Esophagus squamous epithelium (tissue), 5 donors: ENCODE measurements at places on chromosomes 13 and 19.

DNA sequence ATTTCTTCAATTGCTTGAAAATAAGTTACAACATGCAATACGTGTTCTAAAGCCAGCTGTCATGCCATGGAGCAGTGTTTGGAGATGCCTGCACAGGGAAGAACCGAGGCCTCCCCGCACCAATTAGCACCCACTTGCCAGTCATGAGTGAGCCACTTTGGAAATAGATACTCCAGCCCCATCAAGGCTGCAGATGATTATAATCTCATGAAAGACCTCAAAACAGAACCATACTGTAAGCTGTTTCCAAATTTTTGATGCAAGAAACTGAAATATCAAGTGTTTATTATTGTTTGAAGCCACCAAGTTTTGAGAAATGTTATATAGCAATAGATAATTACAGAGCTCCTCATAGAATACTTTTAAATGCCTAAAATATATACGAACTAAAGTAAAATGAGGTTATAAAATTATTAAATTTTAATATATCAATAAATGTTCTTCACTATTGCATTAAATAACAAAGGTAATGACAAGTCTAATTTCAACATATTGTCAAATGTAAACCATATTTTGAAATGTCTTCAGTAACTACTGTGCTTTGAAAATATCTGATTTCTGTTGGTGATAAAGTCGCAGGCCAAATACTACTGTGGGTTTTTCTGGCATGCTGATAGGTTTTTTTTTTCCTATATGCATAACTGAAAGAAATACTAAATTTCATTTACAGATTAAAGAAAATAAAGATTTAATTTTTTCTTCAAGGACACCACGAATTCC, 43.0 kb downstream of the DIAPH3 start:
- no peak for DNase-seq

GRCh38 chr13:87035526-87035925, 635.6 kb upstream of the SLITRK5 start:
- DNase-seq = no peak

DNA sequence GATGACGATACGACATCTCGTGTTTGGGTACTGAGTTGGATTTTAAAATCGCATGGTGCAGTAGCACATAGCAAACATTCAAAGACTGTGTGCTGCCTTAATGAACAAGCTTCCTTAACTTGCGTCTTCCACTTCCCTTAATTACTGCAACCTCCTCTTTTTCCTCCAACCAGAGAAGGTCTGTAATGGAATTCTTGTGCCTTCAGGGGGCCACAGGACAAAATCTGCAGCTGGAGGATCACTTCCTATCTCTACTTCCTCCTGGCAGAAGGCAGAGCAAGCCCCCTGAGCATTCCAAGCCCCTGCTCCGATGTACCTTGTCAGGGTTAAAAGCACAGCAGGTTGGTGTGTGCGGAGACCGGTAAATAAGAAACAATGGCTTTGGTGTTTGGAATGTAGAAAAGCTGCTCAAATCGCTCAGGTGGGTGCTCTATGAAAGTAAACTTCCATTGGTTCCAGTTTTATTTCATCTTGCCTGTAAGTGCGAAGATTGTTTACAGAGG, 151.3 kb upstream of the UQCRFS1 start:
- DNase-seq = no peak

DNA sequence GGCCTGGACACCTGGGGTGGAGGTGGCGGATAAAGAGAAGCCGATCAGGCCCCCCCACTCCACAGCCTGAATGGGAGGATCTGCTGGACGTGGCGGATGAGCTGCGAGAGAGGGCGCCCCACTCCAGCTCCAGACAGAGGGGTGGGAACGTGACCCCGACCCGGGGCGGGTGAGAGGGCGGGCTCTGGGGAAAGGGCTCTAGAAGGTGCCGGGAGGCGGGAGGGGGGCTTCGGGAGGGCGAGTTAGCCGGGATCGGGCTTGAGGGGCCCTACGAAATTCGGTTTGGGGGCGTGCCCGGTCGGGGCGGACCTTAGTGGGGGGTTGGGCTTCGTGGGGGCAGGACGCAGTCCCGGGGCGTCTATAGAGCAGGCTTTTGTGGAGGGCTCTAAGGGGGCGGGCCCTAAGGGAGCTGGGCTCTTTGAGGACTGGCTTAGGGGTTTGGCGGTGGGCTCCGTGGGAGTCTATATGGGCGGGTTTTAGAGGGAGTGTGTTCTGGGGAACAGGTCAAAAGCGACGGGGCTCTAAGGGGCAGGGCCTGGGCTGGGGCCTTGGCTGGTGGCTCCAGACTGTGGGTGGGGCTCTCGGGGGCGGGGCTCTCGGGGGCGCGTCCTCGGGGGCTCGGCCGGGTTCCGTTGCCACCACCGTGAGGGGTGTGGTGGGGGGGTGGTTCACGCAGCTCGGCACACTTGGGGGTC, 4.1 kb upstream of the NANOS3 start:
- DNase-seq = no peak

- no peak for DNase-seq
Measured at GRCh38 chr19:43620061-43621001, 902 bp upstream of the ZNF428 start.

GRCh38 chr13:99275093-99275469, 16.9 kb upstream of the GPR18 start:
- DNase-seq = no peak

DNA sequence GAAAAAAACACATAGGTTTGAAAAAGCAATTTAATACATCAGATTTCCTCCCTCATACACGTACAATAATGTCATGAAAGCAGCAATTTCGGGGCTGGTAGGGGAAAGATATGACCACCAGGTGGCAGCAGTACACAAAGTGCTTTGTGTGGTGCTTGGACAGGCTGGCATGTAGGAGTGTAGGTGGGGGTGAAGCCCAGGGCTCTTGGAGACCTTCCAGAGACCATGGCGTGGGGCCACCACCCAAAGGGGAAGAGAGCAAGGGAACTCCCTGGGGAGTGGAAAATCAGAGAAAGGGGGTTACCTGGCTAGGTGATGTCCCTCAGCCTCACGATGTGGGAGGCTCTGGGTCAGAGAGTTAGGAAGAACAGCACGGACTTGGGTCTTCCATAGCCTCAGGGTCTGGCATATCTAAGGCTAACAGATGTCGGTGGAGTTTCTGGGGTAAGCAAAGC, 11.8 kb upstream of the CCNA1 start:
- no peak for DNase-seq

DNA sequence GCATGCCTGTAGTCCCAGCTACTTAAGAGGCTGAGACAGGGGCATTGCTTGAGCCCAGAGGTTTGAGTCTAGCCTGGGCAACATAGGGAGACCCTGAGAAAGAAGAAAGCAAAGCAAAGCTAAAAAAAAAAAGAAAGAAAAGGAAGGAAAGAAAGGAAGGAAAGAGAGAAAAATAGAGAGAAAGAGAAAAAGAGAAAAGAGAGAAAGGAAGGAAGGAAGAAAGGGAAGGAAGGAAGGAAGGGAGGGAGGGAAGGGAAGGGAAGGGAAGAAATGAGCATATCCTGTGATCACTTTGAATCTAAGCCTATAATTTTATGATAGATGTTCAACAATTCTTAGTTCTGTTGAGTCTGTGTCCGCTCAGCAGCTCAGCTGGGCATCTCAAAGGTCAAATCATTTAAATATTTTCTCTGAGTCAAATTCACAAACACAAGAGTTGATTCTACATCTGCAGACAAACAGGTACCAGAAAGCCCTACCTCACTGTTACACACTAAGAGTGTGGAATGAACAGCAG, 70.4 kb downstream of the SUCLA2 start:
- no peak for DNase-seq

DNA sequence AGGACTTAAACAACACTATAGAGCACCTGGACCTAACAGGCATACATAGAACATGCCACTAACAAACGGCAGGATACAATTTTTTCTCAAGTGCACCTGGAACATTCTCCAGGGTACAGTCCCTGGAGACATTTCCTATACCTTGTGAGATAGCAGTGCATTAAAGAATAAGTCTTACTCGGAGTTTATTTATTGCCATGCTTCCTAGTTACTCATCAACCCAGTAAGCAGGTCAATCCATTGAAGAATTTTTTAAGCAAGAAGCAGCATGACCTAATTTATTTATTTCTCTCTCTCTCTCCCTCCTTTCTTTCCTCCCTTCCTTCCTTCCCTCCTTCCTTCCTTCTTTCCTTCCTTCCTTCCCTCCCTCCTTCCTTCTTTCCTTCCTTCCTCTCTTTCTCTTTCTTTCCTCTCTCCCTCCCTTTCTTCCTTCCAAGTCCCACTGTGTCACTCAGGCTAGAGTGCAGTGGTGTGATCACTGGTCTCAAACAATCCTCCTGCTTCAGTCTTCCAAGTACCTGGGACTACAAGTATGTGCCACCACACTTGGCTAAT, 6.6 kb upstream of the TFDP1 start:
- no peak for DNase-seq

GRCh38 chr19:29418201-29418600, 107.6 kb upstream of the VSTM2B start:
- DNase-seq = no peak

GRCh38 chr13:51577690-51578089, 6.6 kb upstream of the WDFY2 start:
- no peak for DNase-seq

DNA sequence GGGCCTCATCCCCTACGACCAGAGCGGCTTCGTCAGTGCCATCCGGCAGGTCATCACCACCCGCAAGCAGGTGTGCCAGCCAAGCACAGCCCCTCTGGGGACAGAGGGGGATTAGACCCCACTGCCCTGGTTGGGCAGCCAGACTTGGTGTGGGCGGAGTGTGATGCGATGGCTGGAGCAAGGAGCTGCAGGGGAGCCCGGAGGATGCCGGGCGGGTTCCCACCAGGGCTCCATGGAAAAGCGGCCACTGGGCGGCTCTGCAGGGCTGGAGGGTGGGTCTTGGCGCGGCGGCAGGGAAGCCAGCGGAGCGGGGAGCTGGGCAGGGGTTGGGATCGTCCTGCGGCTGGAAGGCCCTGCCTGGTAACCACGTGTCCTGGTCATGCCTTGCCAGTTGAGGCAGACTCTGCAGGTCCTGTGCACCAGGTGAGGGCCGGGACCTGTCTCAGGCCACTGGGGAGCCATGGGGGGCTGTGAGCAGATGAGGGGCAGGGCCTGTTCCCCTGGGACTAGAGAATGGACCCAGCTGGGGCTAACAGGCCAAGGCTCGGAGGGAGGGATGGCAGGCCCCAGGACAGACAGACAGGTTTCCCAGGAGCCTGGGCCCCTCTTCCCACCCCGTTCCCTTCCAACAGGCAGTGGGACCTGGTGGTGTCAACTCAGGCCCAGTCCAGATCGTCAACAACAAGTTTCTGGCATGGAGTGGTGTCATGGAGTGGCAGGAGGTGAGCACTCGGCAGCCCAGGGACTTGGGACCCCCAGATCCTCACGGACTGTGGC, 6.3 kb downstream of the PTOV1 start:
- DNase-seq = no peak

GRCh38 chr13:98327371-98328270, 150.6 kb upstream of the RNF113B start:
- no peak for DNase-seq

DNA sequence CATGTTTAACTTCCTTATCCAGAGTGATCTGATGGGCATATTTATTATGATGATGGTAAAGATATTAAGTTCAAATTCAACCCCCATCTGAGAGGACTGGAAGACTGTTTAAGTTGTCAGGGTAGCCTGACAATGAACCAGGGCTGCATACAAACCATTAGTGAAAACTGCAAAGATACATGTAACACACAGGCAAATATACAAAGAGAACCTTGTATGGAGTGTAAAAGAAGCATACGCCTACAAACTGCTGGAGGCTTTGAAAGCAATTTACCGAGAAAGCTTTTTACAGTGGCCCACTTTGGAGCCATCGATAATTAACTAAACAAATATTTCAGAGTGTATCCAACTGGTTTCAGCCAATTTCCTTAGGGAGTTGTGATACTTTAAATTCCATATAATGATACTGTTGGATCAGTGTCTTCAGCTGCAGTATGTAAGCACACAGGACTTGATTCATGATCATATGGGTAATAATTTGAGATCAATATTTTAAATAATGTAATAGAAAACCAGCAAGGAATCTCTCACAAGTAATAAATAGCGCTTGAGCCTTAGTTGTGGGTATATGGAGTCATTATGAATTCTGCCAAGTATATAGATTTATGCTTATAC, 231.5 kb upstream of the SPRY2 start:
- DNase-seq = no peak

DNA sequence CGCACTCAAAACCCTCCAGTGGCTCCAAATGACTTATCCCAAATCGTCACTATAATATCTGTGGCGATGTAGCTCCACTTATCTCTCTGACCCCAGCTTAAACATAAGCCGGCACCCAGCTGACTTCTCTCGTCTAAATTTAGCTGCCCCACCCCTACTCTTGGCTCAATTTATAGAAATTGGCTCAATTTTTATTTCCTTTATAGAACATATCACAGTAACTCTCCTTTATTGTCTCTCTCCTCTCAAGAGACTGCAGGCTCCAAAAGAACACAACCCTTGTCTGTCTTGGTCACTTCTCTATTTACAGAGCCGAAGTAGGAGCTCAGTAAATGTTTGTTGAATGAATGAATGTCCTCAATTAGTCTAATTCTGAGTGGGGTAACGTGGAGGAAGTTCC, 805 bp downstream of the ZNF784 start:
- DNase-seq = no peak

DNA sequence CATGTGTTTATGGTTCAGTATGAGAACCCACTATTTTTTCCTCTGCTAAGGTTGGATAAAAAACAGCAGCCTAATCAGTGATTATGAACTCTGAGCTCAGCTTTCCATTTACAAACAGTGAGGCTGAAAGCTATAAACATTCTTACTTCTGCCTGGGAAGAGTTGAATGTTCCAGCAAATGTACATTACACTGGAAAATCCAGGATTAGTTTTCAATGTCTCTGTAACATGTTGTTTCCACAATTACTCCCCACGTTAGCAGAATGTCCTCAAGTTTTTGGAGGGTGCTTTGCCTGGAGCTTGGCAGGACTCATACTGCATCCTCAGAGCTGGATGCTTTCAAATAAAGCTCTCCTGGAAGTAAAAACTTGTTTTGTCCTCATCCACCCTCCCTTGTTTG, 150.4 kb downstream of the POSTN start:
- DNase-seq = no peak

- no peak for DNase-seq
Measured at GRCh38 chr19:613732-614567, 19.4 kb downstream of the POLRMT start.

DNA sequence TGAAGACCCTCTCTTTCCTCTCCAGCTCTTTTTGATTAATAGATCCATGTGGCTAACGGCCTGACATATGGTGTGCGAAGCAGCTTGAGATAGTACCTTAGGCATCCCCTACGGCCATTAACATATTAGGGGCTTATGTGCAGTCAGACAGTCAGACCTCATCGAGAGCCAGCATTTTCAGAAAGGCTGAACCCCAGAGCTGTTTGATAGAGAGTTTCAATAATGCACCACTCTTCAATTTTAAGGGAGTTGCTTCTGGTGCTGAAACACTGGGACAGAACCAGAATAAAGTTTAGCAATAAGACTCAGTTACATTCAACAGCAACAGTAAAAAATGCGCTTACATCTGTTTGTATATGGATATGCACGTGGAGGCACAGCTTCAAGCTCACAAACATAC, 10.8 kb downstream of the POU4F1 start:
- no peak for DNase-seq
